ENCODE measurements at places on chromosomes 2 and 18.

DNA sequence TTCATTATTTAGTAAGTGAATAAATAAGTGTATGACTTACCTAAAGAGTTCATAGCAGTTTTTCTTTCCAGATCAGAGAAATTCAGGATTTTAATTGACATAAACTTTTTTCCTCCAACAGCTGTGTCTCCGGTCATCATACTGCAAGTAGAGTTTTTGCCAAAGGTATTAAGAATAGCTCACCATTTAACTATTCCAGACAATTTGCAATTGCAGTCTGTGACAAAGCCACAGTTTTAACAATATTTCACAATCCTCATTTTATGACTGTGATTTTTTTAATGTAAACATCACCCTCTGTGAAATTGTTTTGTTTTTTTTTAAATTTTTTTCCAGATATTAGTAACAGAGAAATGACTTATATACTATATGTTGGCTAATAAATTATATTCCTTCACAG lies 199.1 kb downstream of the TRIB2 start:
- DNase-seq = no peak

GRCh38 chr18:59269563-59270119 lies 3.6 kb downstream of the RAX start:
- DNase-seq = no peak

- no peak for DNase-seq
Observed at GRCh38 chr2:220033546-220033945, 406.1 kb downstream of the SLC4A3 start.

GRCh38 chr18:58788971-58789875 lies 75.5 kb upstream of the ZNF532 start:
- no peak for DNase-seq

- DNase-seq = no peak
Observed at GRCh38 chr2:238912916-238913875, 65.3 kb downstream of the TWIST2 start.

DNA sequence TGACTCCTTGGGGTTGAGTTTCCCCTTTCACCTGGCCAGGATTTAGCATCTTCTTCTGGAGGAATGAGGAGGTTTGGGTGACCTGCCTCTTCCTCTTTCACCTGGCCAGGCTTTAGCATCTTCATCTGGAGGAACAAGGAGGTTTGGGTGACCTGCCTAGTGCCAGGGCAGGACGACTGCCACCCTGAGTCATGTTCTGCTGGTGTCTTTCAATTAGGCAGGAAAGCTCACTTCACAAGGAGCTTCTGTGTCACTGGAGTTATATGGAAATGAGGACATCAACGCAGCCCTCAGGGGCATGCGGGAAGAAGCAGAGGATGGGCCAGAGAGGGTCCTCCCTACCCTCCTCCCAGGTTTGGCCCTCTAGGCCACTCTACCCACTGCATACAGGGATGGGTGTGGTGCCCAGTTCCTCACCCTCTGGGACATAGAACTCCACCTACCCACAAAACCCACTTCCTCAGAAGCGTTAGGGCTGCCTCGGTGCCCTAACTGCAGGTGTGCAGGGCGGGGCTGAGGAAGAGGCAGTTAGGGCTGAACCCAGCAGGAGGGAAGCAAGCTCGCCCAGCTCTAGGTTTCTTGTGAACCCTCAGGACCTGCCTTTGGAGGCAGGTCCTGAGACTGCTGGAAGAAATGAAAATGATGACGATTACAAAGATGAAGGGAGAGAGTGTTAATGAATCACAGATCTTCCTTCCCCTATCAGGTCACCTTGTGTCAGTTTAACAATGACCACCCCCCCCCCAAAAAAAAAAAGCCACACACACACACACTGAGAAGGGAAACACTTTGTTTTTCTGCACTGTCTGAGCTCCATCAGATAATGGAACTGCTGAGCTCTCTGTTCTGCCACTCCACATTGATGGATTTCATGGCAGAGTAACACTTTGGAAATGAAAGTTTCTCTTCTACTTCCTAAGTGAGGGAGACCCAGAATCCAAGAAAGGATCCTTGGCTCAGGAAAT lies 71.0 kb downstream of the ARL4C start:
- DNase-seq = no peak

- DNase-seq = no peak
Observed at GRCh38 chr2:24328010-24328409, 32.3 kb downstream of the ITSN2 start.

DNA sequence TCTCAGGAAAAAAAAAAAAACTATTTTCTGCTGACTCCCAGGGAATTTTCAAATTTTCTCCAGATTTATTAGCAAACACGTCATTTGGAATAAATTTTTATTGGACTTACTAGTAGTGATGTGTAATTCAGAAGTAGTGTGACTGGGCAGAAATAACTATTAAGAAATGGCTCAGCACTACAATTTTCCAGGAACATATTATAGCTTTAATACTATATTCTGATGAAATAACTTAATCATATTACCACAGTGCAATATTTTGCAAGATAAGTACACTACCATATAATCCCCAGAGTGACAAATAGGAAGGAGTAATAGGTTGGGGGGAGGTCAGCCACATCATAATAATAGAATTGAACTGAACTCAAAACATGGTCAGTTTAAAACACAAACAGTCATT lies 19.7 kb upstream of the TNFAIP6 start:
- no peak for DNase-seq
